Cardiac muscle cell (in vitro differentiated cells and primary cell): ENCODE measurements at places on chromosomes 4 and X. TPM values are rescaled to one million over a fixed set of nuclear protein-coding genes. Genes with fewer than 3 reads are reported as not detected.

GRCh38 chr4:170231377-170231776 lies 141.6 kb upstream of the AADAT start:
- H3K36me3 ChIP-seq: no peaks in the 10 kb centered on the region
- no peak overlapping the region for H3K4me3 ChIP-seq
- H3K4me1 ChIP-seq: no peaks in the 10 kb centered on the region
- H3K27me3 ChIP-seq: no peaks in the 10 kb centered on the region

DNA sequence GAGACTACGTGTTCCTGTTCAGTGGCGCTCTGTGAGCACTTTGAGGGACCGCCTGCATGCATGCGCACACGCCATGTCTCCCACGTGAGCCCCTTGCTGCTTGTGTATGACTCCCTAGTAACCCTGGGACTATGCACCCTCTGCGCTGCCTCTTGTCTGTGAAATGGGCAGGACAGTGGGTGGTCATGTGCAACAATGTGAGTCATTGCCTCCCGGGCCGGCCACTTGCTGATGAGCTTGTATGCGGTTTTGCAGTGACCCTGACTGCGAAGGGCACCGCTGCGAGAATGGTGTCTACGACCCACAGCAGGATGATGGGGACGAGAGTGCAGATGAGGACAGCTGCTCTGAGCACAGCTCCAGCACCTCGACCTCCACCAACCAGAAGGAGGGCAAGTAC lies 61.4 kb downstream of the TNIP2 start:
- no peak overlapping the region for H3K4me3 ChIP-seq
- no peaks in the 10 kb centered on the region for H3K4me1 ChIP-seq
- H3K27me3 ChIP-seq: no peaks in the 10 kb centered on the region
- peaks cover 63% of the 10 kb centered on the region for H3K36me3 ChIP-seq
- no peak for DNase-seq

DNA sequence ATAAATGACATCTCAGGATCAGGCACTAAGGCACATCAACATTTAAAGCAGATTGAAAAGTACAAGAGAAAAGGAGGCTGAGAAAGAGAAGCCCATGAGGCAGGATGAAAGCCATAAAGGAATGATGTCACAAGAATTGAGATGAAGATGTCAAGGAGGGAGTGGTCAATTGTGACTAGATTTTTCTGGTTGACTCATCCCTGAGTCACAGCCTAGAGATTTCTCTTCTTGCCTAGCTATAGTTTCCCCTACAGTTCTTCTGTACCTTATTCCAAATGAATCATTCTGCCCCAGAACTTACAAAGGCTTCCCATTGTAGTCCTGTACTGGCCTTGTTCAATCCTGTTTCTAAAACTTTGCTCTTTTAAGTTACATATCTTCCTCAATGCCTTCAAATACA lies 3.4 kb upstream of the USP53 start:
- no peaks in the 10 kb centered on the region for H3K36me3 ChIP-seq
- H3K27me3 ChIP-seq: no peaks in the 10 kb centered on the region
- no peak overlapping the region for H3K4me3 ChIP-seq
- no peak overlapping the region for H3K27ac ChIP-seq
- peak; percentile 86 for DNase-seq

DNA sequence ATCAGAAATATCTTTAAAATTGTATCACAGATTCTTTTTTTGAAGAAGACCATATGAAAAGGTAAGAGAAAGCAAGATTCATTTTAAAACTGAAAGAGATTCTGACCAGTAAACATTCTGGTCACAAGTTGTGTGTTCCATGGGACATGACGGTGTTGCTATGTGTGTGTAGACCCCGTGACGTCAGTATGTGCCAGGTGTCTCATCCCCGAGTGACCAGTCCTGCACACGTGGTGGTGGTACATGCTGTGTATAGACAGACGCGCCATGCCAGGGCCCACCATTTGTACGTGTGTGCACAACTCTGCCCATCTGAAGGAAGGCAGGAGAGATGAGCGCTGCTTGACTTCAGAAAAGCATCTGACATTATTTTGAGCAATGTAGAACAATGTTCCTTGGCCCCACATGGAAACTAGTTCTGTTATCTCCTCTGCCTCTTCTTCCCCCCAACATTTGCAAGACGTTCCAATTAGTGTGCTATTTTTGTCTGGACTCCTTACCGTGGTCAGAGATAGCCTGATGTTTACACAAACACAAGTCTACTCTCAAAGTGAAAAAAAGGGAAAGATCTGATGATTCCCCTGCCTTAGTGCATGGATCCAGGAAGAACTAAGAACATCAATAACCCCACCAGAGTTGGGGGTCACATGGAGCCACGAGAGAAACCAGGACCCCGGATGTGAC lies 51.2 kb downstream of the IRF2 start:
- H3K36me3 ChIP-seq: peaks cover 9% of the 10 kb centered on the region
- no peaks in the 10 kb centered on the region for H3K4me1 ChIP-seq
- no peak overlapping the region for H3K4me3 ChIP-seq
- no peak overlapping the region for H3K27ac ChIP-seq
- DNase-seq: no peak

DNA sequence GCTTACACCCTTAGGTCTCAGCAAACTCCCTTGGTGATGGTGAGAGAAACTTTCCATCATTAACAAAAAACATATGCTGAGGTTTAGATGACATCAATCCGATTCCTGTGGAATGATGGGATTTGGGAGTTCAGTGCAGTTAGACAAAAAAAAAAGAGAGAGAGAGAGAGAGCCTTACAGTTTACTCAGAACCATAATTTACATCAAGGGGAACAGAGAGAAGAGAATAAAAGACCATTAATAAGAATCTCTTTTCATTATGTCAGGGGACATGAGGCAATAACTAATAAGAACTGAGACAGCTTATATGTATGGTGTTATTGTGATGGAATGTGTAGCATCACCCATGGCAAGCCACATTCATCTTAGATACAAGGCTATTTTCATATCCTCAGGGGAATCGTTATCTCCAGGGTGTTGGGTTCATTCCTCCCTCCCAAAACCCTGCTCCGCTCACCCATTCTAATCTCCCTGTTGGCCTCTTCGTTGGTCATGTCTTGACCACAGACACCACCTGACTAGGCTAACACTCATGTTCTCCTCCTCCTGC lies 175.7 kb upstream of the MXRA5 start:
- H3K36me3 ChIP-seq: no peaks in the 10 kb centered on the region
- no peaks in the 10 kb centered on the region for H3K27me3 ChIP-seq
- H3K27ac ChIP-seq: no peak overlapping the region

DNA sequence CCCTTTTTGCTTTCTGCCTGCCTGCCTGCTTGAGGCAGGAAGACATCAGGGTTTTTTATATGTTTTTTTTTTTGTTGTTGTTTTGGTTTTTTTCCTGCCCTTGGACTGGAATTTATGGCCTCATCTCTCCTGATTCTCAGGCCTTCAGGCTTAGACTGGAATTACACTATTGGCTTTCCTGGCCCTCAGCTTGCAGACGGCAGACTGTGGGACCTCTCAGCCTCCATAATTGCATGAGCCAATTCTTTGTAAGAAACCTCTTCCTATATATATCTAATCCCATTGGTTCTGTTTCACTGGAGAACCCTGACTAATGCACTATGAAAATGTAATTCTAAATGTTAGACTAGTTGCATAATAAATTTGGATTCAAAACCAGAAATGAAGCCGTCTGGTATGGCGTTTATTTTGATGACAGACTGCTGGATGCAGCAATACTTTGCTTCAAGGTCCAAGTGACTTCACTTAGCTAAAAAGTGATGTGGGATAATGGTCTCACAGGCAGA lies 59.0 kb downstream of the SEL1L3 start:
- H3K36me3 ChIP-seq: no peaks in the 10 kb centered on the region
- H3K27ac ChIP-seq: no peak overlapping the region
- H3K4me3 ChIP-seq: no peak overlapping the region

DNA sequence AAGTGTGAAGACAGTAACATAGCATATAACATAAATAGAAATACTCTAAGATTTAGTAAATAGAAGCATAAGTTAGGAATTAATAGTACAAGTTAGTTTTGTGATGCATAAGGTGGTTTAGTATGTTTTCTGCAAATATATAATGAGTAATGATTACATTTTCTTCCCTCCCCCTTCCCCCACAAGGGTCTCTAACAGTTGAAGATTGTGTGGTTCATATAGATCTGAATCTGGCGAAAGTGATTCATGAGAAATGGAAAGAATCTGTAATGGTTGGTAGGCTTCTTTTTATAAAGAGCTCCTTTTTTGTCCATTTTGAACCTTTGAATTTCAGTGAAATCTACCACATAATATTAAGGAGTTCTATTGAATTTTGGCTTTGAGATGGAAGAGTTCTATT lies 66.3 kb downstream of the N4BP2 start:
- no peaks in the 10 kb centered on the region for H3K27me3 ChIP-seq
- no peak for DNase-seq
- peaks cover 25% of the 10 kb centered on the region for H3K36me3 ChIP-seq
- no peak overlapping the region for H3K4me3 ChIP-seq
- H3K27ac ChIP-seq: no peak overlapping the region
- no peaks in the 10 kb centered on the region for H3K4me1 ChIP-seq

The LRIT3 gene
- total RNA-seq: 0.11 and 0.15 TPM in 2 replicates
